ENCODE measurements at places on chromosomes 13 and 19.

GRCh38 chr13:109436055-109436622, 350.2 kb downstream of the IRS2 start:
- no peak for DNase-seq

- peak; percentile 94 for DNase-seq
Observed at GRCh38 chr13:27533155-27533643, 82.8 kb upstream of the MTIF3 start.

DNA sequence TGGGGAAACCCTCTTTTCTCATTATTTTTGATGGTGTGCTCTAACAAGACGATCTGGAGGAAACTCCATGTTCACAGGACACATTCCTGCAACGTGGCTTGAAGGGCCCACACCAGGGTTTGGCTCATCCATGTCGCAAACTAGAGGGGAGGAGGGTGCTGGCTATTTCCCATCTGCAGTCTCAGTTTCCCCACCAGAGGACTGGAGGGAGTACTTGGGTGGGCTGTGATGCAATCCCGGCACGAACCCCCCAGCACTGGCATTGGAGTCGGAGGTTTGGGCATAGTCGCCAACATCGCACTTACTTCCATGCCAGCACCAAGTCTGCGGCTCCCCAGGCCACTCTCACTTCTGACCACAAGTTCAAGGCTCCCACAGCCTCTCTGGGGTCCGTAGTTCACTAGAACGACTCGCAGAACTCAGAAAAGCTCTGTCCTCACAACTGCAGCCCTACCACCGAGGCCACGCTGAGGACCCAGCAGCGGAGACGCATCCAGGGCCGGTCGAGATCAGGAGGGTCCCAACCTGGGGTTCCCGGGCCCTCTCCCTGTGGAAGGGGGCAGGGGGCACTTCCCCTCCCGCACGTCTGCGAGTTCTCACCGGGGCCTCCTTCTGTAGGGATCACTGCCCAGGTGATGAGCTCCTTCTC, 165.6 kb upstream of the SOX1 start:
- no peak for DNase-seq

DNA sequence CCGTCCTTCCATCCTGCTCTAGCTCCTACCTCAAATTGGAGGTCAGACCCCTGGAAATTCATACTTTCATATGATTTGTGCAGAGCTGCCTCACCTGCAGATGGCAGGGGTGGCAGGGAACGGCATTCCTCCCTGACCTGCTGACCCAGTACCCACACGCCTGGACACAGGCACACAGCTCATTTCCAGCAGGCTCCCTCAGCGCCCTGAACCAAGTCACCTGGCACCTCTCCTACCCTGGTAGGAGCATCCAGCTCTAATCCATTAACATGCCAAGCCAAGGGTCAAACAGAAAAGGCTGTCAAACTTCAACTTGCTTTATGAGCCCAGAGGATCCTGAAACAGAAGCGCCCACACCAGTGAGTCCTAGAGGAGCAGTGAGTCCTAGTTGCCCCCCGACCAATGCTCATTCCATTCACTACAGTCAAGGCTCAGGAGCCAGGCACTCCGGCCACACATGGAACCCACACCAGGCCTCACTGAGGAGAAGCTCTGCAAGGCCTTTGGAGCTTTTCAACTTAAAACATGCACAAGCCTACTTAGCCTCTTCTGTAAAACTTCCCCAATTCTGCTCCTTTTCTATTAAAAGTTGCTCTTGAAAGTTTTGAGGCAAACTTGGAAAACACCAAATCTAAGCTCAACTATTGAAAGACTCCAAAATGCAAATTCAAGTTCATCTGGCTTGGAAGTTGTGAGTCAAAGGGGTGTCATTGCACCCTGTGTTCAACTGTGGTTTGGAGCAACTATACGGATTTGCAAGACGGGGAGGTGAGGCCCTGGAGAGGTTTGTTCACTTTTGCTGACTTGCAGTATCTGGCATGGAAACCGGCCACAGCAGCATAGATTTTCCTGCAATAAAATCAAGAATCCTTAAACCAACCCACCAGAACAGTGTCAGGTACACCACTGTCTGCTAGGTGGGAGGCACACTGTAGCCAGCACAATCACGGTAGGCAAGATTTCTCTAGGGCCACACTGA, 96.7 kb downstream of the CRYL1 start:
- no peak for DNase-seq
